ENCODE measurements at places on chromosomes 11 and 22.

GRCh38 chr22:39255449-39256185 lies 10.8 kb upstream of the PDGFB start:
- no peak for DNase-seq

DNA sequence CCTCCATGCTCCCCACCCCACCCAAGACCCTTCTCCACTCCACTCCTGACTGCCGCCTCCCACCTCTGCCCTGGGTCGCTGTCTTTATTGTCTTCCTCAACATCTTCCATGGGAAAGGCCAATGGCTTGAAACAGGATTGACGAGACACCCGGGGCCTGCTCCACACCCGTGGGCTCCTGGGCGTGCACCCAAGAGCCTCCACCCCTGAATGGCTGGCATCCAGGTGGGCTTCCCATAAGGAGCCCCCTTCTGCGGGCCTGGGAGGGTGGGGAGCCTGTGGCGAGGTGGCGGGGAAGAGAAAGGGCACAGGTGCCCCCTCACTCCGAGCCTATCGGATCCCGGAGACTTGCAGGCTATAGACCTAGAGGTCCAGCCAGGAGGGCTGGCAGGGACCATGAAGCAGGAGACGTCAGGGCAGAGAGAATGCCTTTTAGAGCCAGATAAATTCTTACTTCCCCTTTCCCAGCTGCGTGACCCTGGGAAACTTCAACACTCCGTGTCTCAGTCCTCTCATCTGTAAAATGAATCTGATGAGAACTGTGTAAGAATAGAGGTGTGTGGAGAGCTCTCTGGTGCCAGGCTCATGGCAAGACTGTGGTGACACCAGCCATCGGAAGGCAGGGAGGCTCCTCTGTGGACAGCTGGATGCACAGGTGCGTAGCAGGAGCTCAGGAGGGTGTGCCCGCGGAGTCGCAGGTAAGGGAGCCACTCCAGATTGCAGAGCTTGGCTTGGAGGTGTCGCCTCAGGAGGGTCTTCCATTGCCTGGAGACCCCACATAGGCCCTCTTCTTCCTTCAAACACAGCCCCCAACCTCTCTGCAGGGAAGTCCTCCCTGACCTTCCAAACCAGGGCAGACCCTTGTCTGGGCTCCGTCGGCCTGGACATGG lies 53.9 kb downstream of the SMIM38 start:
- no peak for DNase-seq

- peak; percentile 57 for DNase-seq
Measured at GRCh38 chr11:116928102-116928777, 90.8 kb upstream of the APOA1 start.

GRCh38 chr11:74479732-74480123 lies 12.4 kb upstream of the KCNE3 start:
- DNase-seq = no peak

DNA sequence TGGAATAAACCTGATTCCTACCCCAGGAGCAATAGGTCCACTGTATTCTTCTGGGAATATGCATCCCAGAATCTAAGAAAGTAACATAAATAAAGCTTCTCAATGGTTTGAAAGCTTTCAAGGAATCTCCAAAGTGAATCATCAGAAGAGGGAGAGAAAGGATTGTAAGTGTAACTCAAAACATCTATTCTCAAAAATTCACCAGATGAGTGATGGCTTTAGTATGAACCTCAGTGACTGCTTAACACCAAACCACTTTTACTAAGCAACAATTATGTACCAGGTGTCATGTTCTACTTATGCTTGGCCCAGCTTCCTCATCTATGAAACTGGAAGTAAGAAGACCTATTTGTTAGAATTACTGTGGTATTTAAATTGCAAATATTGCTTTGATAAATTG lies 7.4 kb downstream of the RAB38 start:
- no peak for DNase-seq

DNA sequence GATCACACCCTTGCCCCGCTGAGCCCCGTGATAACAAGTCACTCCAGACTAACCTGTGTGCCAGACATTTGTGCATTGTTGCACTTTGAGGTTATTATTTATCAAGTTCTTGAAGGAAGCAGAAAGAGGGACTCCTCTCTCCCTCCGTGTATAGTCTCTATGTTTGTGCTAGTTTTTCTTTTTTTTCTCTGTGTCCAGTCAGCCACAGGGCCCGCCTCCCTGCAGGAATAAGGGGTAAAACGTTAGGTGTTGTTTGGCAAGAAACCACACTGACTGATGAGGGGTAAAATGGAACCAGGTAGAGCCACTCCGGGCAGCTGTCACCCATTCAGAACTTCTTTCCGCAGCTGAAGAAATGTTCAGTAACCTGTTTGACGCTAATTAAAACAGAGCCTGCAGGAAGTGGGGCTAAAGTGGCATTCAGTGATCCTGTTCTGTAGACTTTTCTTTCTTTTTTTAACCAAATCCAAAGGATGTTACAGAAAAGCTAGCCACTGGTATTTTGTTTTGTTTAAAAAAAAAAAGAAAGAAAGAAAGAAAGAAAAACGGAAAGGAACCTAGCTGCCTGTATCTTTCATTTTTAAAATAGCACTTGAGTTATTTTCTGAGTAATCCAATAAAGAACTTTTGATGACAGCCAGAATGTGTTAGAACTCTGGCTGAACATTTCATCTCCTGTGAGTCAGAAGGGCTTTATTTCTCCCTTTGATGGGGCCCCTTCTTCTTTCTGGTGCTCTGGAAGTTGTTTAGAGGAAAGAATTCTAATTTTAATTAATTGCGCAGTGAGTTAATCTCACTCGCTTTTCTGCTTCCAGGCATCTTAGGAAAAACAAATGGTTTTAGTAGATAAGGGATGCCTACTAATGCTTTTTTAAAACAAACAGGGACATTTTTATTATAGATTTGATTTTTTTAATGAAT lies 58.2 kb downstream of the COMMD9 start:
- no peak for DNase-seq

DNA sequence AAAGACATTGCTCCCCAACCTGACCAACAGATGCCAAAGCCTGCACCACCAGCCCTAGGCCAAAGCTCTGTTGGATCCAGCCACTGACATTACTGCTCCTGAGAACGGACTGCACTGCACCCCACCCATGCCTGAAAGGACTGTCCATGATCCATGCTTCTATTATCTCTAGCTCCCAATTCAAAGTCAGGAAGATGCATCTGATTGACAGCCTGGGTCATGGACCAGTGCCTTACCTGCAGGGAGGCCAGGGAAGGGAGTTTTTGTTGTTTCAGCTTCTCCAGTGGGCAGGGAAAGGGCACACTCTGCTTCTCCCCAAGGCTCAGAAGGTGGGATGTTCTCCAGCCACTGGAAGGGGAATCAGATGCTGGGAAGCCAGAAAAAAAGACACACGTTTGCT lies 4.8 kb upstream of the PRDM11 start:
- DNase-seq = no peak

- no peak for DNase-seq
Measured at GRCh38 chr22:25080855-25081254, 118.8 kb upstream of the CRYBB3 start.

DNA sequence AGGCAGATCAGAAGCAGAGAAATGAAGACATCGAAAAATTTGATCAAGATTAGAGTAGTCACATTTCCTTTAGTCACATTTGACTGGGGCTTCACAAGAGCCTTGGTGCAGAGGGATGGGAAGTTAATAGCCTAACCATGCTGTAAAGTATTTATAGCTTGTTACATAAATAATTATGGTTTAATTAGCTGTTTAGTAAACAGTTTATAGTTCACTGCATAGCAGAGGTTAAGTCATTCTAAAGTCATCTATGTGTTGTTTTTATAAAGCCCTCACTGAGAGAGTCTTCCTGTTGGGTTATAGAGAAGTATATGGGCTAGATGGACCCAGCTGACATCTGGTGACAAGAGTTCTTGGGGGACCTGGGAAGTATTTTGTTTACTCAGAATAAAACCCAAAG lies 47.1 kb downstream of the INSC start:
- DNase-seq = no peak

DNA sequence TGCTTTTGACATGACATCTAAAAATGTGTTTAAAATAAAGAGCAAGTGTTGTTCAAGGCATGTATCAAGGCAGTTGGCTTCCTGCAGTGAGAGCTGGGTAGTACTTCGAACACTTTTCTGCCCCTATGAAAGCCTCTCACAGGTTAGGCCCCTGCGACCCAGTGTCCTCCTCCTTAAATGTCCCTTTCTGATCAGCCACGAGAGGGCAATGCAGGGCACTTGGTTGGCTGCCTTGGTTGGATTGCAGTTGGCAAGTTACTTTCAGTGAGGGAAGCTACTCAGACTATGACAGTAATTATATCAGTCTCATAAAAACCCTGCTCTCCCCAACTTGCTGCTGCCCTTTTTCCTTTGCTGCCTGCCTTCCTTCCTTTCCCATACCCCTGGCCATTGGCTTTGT lies 743.8 kb downstream of the NTM start:
- no peak for DNase-seq

DNA sequence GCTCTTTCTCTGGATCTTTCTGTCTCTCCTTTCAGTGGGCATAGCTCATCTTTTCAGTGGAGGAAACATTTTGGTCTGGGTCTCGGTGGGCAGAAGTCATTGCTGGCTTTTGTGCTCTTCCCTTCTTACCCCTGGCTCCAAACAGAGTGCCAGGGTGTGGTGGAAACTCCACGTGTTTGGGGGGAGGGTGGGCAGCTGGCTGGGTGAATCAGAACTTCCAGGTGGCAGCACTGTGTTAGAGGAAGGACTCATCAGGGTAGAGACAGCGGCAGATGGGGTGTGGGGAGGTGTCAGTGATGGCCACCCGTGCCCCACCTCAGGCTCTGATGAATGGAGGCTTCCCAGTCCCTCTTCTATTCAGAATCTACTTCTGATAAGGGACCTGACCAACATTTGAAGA lies 114.0 kb downstream of the GRIK4 start:
- DNase-seq = no peak

- no peak for DNase-seq
Measured at GRCh38 chr22:39984006-39984405, 10.7 kb upstream of the FAM83F start.

DNA sequence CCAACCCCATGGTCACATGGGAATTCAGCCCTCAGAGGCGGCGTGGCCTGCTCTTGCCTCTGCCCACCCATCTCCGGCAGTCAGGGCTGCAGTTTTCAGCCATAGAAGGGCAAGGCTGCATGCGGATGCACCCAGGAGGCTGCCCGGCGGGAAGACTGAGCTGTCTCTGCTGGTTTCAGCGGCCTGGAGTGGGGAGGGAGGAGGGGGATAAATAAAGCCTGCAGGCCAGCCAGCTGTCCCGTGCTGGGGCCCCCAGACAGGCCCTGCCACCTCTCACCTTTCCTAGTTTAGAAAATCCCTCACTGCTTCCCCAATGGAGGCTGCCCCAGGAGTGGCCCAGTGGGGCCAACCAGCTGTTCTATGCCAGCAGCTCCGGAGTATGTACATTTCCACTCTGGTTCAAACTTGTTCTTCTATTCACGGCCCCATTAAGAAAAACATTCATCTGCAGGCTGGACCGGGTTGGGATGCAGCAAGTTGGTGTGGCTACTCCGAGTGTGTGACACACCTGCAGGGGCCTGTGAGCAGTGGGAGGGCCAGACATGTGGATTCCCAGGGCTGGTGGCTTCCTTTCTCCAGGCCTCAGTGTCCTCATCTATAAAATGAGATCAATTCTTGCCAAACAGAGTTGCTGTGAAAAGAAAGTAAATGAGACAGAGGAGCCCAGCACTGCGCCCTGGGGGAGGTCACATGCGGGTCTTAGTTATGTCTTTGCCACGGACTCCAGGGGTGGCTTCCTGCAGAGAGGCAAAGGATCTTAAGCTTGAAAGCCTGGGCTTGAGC lies 5.0 kb downstream of the MICALL1 start:
- no peak for DNase-seq

GRCh38 chr11:133841279-133842043 lies 3.9 kb downstream of the SPATA19 start:
- DNase-seq = no peak

- peak; percentile 22 for DNase-seq
Measured at GRCh38 chr11:118115048-118115447, 28.3 kb upstream of the SMIM35 start.

- no peak for DNase-seq
Measured at GRCh38 chr11:107545101-107545514, 20.4 kb downstream of the ALKBH8 start.

- DNase-seq = no peak
Measured at GRCh38 chr11:108781946-108782345, 117.1 kb downstream of the DDX10 start.

DNA sequence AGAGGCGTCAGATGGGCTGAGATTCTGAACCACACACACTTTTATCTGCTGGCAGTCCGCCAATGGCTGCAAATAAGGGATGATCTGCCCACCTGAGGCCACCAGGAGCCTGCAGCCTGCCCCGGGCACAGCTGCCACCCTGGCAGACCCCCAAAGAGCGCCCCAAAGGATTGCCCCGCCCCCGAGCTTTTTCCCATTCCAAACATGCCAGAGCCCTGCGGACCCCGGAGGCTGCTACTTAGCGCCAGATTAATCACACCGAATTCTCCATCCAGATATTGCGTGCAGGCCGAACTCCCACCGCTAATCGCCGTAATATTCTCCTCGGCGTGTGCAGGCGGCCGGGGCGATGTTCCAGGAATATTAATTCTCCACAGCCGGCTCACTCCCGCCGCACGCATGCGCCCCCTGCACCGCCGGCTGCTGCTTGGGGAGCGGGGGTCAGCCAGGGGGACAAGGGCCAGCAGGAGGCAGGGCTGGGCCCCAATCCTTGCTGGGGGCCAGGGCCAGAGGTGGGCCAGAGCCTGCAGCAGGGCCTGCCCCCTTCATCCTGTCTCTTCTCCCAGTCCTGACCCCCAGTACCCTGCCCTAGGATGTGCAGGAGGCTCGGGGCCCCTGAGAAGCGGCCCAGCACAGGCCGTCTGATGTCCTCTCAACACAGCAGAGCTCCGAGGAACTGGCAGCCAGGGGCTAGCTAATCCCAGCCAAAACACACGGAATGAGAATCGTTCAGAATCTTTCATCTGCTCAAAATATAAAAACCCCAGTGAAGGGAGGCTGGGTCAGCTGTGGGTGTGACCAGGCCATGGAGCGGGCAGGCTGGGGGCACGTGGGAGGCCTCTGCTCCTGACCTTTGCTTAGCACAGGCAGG lies 19.5 kb upstream of the TCF20 start:
- DNase-seq = no peak

DNA sequence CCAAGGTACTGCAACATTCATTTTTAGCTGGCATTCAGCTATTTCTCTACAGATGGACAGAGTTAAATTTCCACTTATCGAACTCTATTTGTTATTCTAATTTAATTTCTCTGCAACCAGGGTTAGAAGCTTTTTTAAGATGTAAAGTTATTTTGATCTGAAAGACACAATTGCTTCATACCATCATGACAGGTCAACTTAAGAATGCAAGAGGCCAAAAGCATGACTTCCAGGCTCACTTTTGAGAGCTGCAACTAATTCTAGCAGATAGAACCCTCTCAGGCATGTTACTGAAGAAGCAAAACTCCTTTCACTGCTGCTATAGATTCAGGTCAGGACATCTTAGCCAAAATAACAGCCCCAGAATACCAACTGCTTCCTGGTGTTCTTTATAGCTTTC lies 86.5 kb upstream of the GALNT18 start:
- DNase-seq = no peak

GRCh38 chr11:70416881-70417280 lies 18.6 kb downstream of the CTTN start:
- no peak for DNase-seq

GRCh38 chr22:42509548-42509947 lies 10.0 kb downstream of the RRP7A start:
- no peak for DNase-seq

GRCh38 chr22:39229688-39230260 lies 15.0 kb downstream of the PDGFB start:
- DNase-seq = no peak

Data from CD4-positive, alpha-beta T cell treated with Interleukin-15 for 4 hours (primary cell).